ENCODE measurements at places on chromosomes 12 and 14.

GRCh38 chr14:62800577-62800976 lies 244.7 kb downstream of the KCNH5 start:
- no peak for DNase-seq

- DNase-seq = no peak
Measured at GRCh38 chr14:81070511-81070910, 115.1 kb downstream of the TSHR start.

DNA sequence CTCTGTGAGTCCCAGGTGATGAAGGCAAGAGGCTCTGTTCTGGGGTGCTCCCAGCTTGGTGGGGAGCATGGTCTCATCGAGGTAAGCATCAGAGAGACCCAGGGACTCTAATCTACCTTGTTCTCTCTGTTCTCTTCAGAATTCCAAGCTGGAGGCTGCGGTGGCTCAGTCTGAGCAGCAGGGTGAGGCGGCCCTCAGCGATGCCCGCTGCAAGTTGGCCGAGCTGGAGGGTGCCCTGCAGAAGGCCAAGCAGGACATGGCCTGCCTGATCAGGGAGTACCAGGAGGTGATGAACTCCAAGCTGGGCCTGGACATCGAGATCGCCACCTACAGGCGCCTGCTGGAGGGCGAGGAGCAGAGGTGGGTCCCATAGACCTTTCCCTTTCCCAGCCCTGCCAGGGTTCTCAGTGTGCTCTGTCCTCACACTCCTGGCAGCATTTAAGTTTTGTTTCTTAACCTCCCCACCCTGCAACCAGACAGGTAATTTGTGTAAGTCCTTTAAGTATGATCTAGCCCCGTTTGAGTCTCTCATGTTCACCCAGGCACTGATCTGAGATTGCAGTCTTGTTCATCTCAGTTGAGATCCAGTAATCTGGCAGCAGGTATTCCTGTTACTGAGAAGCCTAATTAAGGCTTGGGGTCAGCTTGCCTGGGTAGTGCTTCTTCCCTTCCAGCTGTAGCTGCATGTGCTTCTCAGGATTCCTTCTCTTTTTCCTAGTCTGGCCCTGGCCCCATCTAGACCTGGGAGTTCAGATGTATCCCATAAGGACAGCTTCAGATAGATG lies 14.8 kb upstream of the KRT81 start:
- DNase-seq = no peak

DNA sequence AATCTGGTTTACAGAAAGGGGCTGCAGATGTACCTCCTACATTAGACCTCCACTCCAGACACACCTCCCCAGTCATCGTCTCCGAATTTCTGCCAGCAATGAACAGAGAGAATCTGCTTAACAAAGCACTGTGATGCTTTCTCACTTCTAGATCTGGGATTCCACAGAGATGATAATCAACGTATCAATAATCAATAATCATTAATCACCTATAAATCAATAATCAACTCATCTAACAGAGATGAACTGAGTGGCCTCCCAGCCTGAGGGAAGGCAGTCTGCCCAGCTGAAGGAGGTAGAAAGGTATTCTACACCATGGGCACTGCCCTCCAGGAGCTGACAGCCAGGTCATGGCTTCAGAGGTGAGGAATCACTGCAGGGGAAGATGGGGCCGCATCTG lies 183.2 kb downstream of the TMEM132D start:
- no peak for DNase-seq

GRCh38 chr12:67274186-67274585 lies 5.0 kb downstream of the CAND1 start:
- DNase-seq = no peak

All from activated CD4-positive, alpha-beta T cell treated with anti-CD3 and anti-CD28 coated beads for 48 hours (primary cell).